ENCODE measurements at places on chromosomes 12 and 14. TPM values are rescaled to one million over a fixed set of nuclear protein-coding genes. Genes with fewer than 3 reads are reported as not detected.

RNF34 gene
- 56.6 TPM for total RNA-seq

HHIPL1 gene
- 3.2 TPM for total RNA-seq

CCT2 gene
- 222 TPM for total RNA-seq

- no peak for DNase-seq
Observed at GRCh38 chr12:91967590-91967989, 178.1 kb downstream of the BTG1 start.

DNA sequence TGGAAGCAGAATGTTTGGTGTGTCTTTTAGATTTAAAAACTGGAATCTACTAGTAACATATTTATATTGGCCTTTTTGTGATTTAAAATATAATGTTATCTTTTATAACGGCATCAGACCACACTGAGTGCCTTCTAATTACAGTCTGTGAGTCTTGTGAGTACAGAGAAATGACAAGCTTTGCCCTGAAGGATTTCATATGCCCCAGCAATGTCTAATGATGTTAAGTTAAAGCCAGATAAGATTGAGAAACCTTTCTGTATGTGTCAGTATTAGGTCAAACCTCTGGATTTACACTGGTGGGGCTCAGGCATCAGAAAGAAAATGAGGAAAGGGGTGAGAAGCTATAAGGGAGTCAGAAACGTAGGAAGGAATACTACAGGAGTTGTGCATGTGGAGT, 25.2 kb downstream of the PLEKHA5 start:
- no peak for DNase-seq

GRCh38 chr14:68502230-68502629, 290.6 kb downstream of the ZFP36L1 start:
- DNase-seq: no peak

DNA sequence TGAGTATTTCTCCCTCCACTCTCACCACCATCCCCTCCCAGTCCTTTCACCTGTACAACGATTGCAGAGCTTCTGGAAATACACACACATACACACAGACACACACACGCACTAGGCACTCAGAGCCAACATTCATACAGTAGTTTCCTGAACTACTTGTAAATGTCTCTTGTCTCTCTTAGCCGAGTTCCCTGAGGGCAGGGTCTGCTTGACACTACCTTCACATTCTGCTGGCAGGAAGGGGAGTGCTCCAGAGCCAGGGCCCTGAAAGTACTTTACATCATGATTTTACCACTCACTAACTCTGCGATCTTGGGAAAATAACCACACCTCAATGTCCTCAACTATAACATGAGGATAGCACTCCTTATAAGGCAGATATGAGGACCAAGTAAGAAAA, 82.7 kb downstream of the GAS2L3 start:
- DNase-seq: no peak

DNA sequence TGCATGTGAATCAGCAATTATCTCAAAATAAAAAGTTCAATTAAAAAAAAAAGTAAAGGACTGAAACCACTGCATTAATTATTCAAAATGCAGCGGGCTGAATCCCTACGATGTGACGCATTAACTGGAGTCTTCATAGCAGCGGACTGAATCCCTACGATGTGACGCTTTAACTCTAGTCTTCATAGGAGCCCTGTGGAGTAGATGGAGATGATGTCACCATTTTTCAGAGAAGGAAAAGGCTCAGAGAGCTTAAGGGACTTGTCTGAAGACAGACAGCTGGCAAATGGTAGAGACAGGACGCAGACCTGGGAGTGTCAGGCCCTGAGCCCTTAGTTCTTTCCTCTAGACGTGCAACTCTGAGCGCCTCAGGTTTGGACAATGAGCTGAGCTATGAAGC, 168.0 kb upstream of the MYL2 start:
- DNase-seq: no peak

- DNase-seq: no peak
Observed at GRCh38 chr12:55797550-55797949, 20.0 kb downstream of the SARNP start.

Data from omental fat pad (tissue), 4 donors.